ENCODE measurements at places on chromosomes 13 and 19.

- no peak for DNase-seq
These were observed 210.9 kb upstream of the SPRY2 start for GRCh38 chr13:80551650-80552497.

- no peak for DNase-seq
These were observed 14.7 kb upstream of the PDCD5 start for GRCh38 chr19:32566246-32566830.

DNA sequence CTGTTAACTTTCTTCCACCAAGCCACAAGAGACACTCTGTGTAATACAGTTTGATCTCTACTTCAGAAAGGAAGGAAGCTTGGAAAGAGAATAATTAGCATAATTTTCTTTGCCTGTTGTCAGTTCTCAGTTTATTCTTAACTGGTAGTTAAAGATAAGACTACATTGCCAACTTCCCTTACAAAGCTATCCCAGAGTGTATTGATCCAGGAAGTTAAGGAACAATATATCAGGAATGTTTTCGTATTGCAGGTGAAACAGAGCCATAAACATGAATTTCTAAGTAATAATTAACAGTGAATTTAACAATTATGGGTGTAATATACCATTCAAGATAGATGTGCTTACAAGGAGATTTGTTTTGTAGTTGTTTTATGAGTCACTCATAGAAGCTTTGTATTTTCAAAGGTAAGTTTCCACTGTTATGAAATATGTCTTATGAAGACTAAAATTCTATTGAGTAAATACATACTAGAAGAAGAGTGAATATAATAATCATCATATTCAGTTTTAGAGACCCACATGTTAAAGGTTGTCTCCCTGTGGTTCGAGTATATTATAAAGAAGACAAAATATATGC is 88.4 kb upstream of the KLF5 start:
- no peak for DNase-seq

- no peak for DNase-seq
These were observed 43.5 kb downstream of the GGACT start for GRCh38 chr13:100544866-100545683.

GRCh38 chr13:74372511-74372910 is 238.3 kb upstream of the KLF12 start:
- DNase-seq, result no peak

- no peak for DNase-seq
These were observed 280.6 kb downstream of the MTUS2 start for GRCh38 chr13:29100758-29101157.

- no peak for DNase-seq
These were observed 2.3 kb downstream of the PPP1R15A start for GRCh38 chr19:48874303-48875135.

DNA sequence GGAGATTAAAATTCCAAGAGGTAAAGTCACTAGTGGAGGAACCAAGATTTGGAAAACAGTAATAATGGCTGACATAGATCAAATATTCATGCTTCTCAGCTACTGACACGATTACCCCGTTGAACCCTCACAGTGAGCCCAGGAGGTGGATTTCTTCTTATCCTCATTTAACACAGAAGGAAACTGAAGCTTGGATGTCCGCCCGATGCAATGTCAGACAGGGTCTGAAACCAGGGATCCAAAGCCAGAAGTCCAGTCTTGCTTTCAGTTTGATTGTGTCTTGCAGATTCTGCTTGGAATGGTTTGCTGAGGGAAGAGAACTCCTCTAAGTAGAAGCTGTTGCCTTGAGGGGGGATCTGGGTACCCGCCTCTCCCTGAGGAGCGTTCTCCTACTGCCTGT is 404.7 kb downstream of the KCNRG start:
- DNase-seq, result no peak

- peak; percentile 44 for DNase-seq
These were observed 48.5 kb downstream of the GAS6 start for GRCh38 chr13:113815151-113816058.

GRCh38 chr13:73335210-73335609 is 276.4 kb downstream of the KLF5 start:
- no peak for DNase-seq

DNA sequence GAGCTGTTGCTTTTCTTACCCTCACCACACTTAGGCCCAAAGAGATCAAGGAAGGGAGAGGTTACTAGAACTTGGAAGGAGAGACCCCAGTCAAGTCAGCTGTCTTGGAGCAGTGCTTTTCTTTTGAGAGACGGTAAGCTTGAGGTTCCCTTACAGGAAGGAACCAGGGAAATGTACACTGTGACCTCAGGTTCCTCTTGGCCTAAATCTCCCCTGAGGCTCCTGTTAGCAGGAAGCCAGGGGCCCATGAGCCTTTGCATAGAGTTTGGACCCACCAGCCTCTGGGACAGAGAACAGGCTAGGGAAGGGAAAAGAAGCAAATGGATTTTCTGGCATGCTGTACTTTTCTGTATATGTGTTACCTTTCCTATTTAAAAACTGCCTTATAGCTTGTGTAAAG is 5.9 kb upstream of the GPR18 start:
- no peak for DNase-seq

GRCh38 chr19:35249146-35249847 is 495 bp downstream of the LSR start:
- no peak for DNase-seq

DNA sequence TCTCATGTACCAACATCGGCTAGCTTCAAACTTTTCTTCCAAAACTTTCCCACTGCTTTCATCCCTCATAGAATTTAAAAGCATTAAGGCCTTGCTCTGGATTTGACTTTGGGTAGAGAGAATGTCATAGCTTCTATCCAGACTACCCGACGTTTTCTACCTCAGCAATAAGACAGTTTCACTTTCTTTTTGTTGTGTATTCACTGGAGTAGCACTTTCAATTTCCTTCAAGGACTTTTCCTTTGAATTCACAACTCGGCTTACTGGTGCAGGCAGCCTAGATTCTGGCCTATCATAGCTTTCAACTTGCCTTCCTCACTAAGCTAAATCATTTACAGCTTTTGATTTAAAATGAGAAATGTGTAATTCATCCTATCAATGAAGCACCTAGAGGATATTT is 420.4 kb upstream of the GPC6 start:
- DNase-seq, result no peak

- DNase-seq, result no peak
These were observed 485.5 kb downstream of the DIAPH3 start for GRCh38 chr13:59677966-59678814.

DNA sequence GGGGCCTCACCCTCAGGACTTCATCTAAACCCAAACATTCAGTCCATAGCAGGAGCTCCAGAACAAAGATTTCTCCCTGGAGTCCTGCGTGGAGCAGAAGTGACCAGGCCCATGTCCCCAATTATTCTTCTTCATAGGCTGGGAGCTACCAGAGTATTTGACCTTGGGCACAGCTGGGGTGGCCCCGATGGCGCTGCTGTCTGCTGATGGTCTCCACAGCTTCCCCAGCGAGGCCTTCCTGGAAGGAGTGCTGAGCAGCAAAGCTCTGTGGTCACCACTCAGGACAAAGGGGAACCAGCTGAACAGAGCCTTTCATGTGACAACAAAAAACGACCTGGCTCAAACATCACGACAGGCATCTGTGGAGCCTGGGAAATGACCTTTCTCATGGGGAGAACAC is 62.7 kb upstream of the ARGLU1 start:
- DNase-seq, result no peak

DNA sequence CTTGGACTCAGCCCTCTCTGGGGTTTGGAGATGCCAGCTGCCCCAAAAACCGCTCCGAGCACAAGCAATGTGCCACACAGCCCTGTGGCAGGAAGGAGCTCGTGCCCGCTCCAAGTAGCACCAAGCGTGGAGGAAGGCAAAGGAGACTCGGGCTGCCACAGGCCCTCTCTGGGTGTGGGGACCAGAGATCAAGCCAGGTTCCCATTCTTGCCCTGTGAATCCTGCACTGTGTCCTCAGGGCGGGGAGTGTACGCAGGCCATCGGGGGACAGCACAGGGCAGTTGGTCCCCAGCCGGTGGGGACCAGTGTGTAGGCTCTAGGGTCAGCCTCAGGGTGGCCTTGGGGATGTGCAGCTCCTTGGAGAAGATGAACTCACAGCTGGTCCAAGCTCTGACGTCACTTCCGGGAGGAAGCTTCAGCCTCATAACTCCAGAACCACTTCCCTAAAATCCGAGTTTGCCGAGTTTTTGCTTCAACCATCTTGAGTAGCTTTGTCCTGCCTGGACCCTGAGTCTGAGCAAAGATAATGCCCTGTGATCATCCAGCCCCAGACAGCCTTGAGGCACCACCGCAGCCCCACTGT is 9.3 kb upstream of the CPAMD8 start:
- DNase-seq, result no peak

GRCh38 chr19:30091456-30091855 is 149.4 kb downstream of the URI1 start:
- no peak for DNase-seq

DNA sequence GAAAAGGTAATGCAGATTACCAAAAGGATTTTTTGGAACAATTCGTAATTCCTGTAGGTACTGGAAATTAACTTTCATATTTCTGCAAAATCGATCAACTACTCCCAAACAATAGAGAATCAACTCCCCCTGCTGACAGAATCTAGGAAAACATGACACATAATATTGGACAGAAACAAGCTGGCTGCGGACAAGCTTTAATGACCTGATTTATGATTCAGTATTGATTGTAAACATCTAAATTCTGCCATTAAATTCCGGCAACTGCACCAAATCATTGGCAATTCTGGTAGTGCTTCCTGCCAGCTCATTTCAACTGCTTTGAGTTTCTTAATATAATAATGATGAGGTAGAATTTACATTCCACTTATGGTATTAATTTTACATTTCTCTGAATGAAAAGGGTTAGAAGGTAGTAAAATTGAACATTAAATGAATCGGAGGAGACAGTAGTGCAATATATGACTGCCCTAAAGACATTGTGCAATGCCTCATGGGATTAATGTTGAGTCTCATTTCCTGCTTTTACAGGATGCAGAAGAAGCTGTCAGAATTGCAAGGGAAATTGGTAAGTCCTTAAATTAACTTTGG is 146.5 kb downstream of the PCCA start:
- DNase-seq, result peak; percentile 56

DNA sequence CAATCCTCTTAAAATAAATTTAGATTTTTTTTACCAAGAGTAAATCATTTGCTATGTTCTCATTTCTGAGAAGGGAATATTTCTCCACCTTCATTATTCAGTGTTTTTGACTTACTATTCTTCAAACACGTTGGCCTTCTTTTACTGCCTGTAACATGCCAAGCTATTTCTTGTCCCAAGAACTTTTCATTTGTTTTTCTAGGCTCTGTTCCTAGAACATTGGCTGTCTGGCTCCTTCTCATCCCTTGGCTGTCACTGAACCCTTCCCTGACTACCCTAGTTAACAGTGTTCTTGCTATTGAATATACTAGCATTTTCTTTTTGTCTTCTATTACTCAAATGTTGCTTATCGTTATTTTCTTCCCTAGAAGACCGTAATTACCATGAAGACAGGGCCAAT is 248.1 kb downstream of the ITGBL1 start:
- no peak for DNase-seq

DNA sequence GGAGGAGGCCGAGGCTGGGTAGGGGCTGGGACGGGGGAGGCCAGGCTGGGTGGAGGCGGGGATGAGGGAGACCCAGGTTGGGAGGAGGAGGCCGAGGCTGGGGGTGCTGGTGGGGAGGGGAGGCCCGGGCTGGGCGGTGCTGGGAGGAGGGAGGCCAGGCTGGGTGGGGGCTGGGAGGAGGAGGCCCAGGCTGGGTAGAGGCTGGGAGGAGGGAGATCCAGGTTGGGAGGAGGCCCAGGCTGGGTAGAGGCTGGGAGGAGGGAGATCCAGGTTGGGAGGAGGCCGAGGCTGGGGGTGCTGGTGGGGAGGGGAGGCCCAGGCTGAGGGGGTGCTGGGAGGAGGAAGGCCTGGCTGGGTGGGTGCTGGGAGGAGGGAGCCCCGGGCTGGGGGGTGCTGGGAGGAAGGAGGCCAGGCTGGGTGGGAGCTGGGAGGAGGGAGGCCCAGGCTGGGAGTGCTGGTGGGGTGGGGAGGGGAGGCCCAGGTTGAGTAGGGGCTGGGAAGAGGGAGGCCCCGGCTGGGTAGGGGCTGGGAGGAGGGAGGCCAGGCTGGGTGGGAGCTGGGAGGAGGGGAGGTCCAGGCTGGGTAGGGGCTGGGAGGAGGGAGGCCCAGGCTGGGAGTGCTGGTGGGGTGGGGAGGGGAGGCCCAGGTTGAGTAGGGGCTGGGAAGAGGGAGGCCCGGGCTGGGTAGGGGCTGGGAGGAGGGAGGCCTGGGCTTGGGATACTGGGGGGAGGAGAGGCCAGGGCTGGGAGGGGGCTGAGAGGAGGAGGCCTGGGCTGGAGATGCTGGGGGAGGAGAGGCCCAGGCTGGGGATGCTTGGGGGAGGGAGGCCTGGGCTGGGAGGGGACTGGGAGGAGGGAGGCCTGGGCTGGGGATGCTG is 10.7 kb downstream of the TPGS1 start:
- no peak for DNase-seq

GRCh38 chr13:81929988-81930387 is 1589.1 kb upstream of the SPRY2 start:
- peak; percentile 12 for DNase-seq

GRCh38 chr13:24491845-24492244 is 20.7 kb downstream of the PARP4 start:
- no peak for DNase-seq

DNA sequence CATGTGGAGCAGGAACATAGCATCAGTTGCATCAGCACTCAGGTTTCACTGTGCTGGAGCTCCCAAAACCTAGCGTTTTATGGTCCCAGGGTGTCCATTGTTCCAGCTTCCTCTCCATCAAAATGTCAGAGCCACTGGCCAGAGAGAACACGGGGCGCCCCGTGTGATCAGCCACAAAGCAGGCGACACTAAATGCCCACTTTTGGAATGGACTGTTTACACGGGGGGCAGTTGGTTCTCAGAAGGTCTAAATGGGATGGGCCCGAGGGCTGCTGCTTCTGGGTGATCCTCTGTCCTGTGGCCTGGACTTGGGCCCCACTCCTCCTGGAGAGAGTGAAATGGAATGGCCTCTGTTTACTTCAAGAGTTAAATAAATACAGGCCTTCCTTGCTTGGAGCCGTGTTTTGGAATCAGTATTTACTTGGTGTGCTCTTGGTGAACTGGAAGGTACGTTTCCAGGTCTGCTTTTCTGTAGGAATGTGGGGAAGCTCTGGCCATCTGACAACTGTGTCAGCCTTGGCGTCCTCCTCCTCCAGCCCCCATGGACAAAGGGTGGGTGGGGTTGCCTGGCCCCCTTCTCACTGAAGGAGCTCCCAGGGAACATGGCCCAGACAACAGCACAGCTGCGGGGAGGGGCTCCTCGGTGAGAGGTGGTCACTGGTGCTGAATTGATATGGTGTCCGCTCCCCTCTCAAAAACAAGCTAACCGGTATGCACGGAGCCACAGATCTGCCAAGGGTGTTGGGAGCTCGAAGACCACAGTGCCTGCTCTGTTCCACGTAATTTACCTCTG is 16.1 kb upstream of the MCF2L start:
- no peak for DNase-seq

GRCh38 chr13:111546921-111547675 is 226.7 kb downstream of the TEX29 start:
- no peak for DNase-seq

- no peak for DNase-seq
These were observed 6.5 kb upstream of the CCER2 start for GRCh38 chr19:38918526-38918925.

Data from NCI-H1930 (cell line).